ENCODE measurements at places on chromosomes 12 and 14. TPM values are rescaled to one million over a fixed set of nuclear protein-coding genes. Genes with fewer than 3 reads are reported as not detected.

Gene GLIPR1L1
- 0.34 TPM for polyA plus RNA-seq

Gene C3AR1
- 3.9 TPM for polyA plus RNA-seq

Gene PPP4R4
- 0.70 TPM for polyA plus RNA-seq

Gene KRT72
- polyA plus RNA-seq, result 0.18 TPM

DNA sequence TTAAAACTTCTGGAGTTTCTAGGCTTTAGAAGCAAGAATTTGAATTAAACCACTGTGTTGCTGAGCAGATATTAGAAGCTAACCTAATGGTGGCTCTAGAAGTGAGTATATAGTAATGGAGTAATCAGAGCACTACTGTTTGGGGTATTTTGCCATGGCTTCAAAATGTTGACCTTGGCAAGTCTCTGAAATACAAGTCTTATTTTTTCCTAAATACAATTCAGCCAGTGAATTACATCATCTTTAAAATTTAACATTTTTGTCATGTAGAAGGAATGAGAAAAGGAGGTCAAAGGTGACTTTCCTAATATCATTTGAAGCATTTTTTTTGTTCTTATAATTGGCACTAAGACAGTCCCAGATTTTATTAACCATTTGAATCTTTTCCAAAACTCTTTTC is 25.2 kb downstream of the PMCH start:
- peak; percentile 18 for DNase-seq

GRCh38 chr12:54352022-54352531 is 12.2 kb downstream of the GPR84 start:
- DNase-seq, result peak; percentile 56

DNA sequence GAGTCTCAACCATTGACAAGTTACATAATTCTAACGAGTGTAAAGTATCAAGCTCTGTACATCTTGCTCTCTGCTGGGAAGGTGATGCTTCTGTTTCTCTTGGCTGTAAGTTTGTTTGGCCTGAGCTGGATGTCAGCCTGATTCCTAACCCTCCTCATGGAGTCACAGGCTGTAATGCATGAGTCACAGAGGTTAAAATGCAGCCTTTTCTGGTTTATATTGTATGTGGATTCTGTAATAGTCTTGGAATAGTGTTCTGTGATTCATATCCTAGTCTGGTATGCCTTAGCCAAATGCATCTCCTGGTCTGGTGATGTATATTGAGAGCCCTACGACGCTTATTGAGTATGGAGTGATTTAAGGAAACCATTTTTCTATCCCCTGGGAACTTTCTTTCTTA is 104.5 kb upstream of the FRMD6 start:
- DNase-seq, result no peak

DNA sequence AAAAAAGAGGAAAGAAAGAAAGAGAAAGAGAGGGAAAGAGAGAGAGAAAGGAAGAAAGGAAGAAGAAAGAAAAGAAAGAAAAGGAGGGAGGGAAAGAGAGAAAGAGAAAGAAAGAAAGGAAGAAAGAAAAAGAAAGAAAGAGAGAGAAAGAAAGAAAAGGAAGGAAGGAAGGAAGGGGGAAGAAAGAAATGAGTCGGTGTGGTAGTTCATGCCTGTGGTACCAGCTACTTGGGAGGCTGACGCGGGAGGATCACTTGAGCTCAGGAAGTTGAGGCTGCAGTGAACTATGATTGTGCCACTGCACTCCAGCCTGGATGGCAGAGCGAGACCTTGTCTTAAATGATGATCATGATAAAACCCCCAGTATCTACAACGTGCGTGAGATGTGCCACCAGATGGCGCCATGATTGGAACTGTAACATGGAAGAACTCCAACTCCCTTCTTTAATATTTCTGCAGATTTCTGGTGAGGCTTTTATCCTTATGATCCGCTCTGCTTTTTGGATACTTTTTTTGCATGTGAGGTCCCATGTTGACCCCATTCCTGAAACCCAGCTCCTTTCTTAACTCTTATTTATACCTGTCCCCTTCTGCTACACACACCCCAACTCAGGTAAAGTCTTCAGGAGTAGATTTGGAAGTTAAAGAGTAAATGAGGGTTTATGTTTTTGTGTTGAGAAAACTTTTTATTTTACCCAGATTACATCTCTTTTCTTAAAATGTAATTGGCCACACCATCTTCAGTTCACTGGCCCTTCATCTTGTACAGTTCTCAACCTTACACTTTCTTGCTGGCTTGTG is 25.6 kb downstream of the RNASE10 start:
- peak; percentile 58 for DNase-seq

GRCh38 chr12:130147875-130148596 is 14.2 kb upstream of the FZD10 start:
- no peak for DNase-seq

DNA sequence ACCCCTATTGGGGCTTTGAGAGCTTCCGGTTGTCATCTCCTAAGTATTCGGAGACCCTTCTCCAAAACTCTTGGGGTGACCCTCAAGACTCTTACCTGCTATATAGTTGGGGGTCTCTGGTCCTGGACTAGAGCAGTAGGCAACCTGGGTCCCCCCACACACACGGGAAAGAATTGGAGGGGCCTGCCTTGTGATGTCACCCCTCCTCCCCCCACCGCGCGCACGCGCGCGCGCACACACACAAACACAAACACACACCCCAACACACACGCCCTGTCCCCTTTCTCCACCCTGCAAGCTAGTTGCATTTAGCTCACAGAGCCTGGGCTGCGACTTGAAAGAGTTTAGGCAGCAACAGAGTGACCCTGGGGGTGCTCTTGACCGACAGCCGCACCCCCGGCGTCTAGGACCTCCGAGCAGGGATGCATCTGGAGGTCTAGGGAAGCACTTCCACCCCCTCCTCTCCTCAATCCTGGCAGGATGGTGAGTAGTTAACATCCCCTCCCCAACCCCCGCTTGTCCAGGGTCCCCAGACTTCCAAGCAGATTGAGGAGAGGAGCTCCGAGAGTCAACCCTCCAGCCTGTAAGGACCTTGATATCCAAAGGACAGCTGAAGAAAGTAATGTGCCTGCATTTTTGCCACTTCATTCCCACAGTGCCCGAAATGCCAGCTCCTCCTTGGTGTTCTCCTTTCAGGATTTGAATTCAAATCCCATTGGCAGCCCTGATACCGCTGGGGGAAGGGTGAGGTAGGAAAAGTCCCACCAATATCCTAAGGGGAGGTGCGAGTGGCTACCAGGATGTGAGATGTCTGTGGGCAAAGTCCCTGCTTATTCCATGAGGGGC is 1.4 kb upstream of the DNAJC14 start:
- DNase-seq, result peak; percentile 92

DNA sequence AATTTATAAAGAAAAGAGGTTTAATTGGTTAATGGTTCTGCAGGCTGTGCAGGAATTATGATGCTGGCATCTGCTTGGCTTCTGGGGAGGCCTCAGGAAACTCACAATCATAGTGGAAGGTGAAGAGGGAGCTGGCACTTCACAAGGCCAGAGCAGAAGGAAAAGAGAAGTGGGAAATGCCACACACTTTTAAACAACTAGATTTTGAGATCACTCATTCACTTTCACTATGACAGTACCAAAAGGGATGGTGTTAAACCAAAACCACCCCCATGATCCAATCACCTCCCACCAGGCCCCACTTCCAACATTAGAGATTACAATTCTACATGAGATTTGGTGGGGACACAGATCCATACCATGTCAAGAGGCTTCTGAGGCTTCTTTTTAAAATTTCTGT is 62.6 kb downstream of the SLC38A4 start:
- DNase-seq, result no peak

GRCh38 chr12:15636060-15636890 is 152.9 kb downstream of the EPS8 start:
- no peak for DNase-seq

DNA sequence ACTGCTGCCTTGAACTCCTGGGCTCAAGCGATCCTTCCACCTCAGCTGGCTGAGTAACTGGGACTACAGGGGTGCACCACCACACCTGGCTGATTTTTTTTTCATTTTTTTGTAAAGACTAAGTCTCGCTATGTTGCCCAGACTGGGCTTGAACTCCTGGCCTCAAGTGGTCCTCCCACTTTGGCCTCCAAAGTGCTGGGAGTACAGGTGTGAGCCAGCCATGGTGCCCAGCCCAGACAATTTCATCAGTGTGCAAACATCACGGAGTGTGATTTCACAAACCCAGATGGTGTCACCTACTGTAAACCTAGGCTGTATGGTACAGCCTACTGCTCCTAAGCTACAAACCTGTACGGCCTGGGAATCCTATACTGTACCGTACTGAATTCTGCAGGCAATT is 6.9 kb upstream of the BCL7A start:
- no peak for DNase-seq

DNA sequence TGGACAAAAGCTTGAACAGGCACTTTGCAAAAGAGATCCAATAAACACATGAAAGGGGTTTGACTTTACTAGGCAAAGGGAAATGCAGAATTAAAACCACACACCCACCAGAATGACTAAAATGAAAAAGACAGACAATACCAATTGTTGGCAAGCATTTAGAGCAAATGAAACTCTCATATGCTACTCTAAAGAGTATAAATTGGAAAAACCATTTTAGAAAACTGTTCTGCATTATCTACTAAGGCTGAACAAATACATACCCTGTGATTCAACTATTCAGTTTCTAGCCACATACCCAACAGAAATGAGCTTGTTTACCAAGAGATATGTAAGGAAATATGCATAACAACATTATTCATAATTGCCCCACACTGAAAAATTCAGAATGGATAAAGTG is 8.5 kb upstream of the IL22 start:
- no peak for DNase-seq

DNA sequence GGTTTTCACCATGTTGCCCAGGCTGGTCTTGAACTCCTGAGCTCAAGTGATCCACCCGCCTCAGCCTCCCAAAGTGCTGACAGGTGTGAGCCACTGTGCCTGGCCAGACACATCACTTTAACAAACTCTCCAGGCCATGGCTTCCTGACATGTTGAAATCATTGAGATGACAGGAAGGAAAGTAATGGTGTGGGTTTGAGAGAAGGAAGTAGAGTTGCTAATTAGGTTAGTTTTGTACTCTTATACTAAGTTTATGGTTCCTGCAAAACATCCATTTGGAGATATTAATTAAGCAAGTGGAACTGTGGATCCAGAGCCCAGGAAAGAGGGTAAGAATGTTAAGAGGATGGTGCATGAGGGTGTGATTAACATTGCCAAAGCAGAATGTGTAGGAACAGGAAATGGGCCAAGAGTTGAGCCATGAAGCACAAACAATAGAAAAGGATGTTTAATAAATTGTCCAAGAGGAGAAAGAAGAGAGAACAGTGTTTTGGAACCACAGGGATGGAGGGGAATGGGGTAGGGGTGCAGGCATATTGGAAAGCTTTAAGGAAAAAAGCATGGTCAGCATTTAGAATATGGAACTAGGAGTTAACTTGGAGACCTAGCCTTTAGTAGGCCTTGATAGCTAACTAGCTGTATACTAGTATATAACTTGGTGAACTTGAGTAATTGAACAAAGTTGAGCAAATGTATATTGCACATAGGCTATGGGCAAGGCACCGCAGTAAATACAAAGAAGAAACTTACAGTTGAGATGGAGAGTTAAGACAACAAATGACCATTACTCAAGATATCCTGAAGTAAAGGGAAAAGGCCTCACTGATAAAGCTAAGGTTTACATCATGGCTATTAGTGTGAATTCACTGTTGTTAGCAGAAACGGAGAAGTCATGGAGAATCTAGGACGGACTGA is 91.3 kb upstream of the DNM1L start:
- no peak for DNase-seq

Measured in right lung (tissue), 10 donors.